Kidney (tissue), 22 donors: ENCODE measurements at places on chromosomes 12 and 14. TPM values are rescaled to one million over a fixed set of nuclear protein-coding genes. Genes with fewer than 3 reads are reported as not detected.

DNA sequence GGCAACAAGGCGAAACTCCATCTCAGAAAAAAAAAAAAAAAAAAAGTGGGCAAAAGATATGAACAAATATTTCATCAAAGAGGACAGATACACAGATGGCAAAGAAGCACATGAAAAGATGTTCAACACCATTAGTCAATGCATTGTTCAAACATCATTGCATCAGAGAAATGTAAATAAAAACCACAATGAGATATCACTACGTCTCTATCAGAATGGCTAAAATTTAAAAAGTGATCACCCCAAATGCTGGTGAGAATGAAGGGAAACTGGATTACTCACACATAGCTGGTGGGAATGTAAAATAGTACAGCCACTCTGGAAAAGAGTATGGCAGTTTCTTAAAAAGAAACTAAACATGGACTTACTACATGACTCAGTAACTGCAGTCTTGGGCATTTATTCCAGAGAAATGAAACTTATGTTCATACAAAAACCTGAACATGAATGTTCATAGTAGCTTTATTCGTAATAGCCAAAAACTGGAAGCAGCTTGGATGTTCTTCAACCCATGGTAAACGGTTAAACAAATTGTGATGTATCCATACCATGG is 3.6 kb downstream of the L2HGDH start:
- no peaks in the 10 kb centered on the region for H3K27me3 ChIP-seq
- H3K4me1 ChIP-seq = peaks cover 10% of the 10 kb centered on the region
- H3K4me3 ChIP-seq = no peak overlapping the region
- H3K36me3 ChIP-seq = no peaks in the 10 kb centered on the region

DNA sequence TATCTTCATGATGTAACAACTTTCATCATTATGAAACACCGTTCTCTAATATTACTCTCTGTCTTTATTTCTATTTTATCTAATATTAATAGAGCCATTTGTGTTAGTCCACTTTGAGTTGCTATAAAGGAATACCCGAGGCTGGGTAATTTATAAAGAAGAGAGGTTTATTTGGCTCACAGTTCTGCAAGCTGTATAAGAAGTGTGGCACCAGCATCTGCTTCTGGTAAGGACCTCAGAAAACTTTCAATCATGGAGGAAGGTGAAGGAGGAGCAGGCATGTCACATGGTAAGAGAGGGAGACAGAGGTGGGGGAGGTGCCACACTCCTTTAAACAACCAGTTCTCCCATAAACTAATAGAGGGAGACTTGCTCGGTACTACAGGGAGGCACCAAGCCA is 25.1 kb downstream of the BORCS5 start:
- DNase-seq = no peak
- no peak overlapping the region for H3K4me3 ChIP-seq
- no peaks in the 10 kb centered on the region for H3K27me3 ChIP-seq
- H3K36me3 ChIP-seq = no peaks in the 10 kb centered on the region
- no peak overlapping the region for H3K27ac ChIP-seq

CLEC4C gene
- not detected for total RNA-seq

MMP19 gene
- total RNA-seq = 8.8 TPM

GRCh38 chr12:70706611-70707010 is 69.4 kb upstream of the PTPRB start:
- H3K36me3 ChIP-seq = no peaks in the 10 kb centered on the region
- H3K4me3 ChIP-seq = no peak overlapping the region
- no peak overlapping the region for H3K27ac ChIP-seq
- no peak for DNase-seq

- H3K27ac ChIP-seq = no peak overlapping the region
- H3K36me3 ChIP-seq = no peaks in the 10 kb centered on the region
- no peaks in the 10 kb centered on the region for H3K27me3 ChIP-seq
- no peak for DNase-seq
- H3K4me1 ChIP-seq = peaks cover 1% of the 10 kb centered on the region
Measured at GRCh38 chr12:51890133-51890464, 2.2 kb downstream of the ANKRD33 start.

CISTR gene
- total RNA-seq = not detected

AMIGO2 gene
- total RNA-seq = 8.7 TPM

DNA sequence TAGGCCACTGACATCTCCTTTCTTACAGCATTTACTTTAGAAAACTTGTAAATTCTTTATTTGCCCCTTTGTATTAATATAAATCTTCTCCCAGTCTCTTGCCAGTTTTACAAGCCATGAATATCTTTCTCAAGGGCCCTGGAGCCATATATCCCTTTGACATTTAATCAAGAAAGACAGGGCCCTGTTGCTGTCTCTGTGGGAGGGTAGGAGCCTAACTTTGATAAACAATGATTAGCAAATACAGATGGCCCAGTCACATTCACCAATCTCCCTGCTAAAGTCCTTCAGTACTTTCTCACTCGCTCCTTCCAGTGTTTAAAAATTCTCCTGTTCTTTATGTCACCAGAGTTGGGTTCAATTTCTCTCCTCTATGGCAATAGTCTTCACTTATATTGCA is 479.8 kb upstream of the USP15 start:
- no peak overlapping the region for H3K27ac ChIP-seq
- no peaks in the 10 kb centered on the region for H3K4me1 ChIP-seq
- H3K4me3 ChIP-seq = no peak overlapping the region
- H3K36me3 ChIP-seq = no peaks in the 10 kb centered on the region

RPGRIP1 gene
- total RNA-seq = 0.47 TPM

DNA sequence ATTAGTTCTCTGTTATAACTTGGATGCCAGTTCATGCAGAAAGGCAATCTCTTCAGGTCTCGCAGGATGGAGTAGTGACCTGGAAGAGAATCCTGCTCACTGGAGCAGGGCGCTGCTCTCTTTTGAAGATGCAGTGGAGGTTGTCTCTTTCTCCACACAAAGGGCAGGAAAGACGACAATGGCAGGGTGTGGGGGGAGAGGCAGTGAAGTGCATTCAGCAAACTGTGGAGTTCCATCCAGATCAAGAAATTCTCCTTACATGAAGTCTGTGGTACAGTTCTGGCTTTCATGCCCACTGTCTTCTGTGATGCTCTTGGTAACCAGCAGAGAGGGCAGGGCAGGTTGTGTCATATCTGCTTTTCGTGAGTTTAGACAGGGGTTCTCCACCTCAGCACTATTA is 6.6 kb upstream of the PPP2R5C start:
- peaks cover 3% of the 10 kb centered on the region for H3K27me3 ChIP-seq
- H3K4me3 ChIP-seq = no peak overlapping the region
- H3K36me3 ChIP-seq = no peaks in the 10 kb centered on the region
- H3K4me1 ChIP-seq = no peaks in the 10 kb centered on the region

- no peaks in the 10 kb centered on the region for H3K36me3 ChIP-seq
- no peaks in the 10 kb centered on the region for H3K4me1 ChIP-seq
- no peak overlapping the region for H3K4me3 ChIP-seq
- H3K27me3 ChIP-seq = no peaks in the 10 kb centered on the region
- no peak overlapping the region for H3K27ac ChIP-seq
Measured at GRCh38 chr12:51364001-51364400, 17.5 kb upstream of the CELA1 start.

OR6C4 gene
- total RNA-seq = not detected

KLRF2 gene
- not detected for total RNA-seq

- no peak for DNase-seq
- no peak overlapping the region for H3K27ac ChIP-seq
- H3K4me3 ChIP-seq = no peak overlapping the region
- no peaks in the 10 kb centered on the region for H3K27me3 ChIP-seq
Measured at GRCh38 chr12:4241592-4241991, 32.0 kb upstream of the CCND2 start.

GRCh38 chr12:14417715-14418114 is 52.2 kb downstream of the ATF7IP start:
- no peaks in the 10 kb centered on the region for H3K4me1 ChIP-seq
- no peak for DNase-seq
- peaks cover 3% of the 10 kb centered on the region for H3K36me3 ChIP-seq
- H3K4me3 ChIP-seq = no peak overlapping the region
- no peaks in the 10 kb centered on the region for H3K27me3 ChIP-seq

DNA sequence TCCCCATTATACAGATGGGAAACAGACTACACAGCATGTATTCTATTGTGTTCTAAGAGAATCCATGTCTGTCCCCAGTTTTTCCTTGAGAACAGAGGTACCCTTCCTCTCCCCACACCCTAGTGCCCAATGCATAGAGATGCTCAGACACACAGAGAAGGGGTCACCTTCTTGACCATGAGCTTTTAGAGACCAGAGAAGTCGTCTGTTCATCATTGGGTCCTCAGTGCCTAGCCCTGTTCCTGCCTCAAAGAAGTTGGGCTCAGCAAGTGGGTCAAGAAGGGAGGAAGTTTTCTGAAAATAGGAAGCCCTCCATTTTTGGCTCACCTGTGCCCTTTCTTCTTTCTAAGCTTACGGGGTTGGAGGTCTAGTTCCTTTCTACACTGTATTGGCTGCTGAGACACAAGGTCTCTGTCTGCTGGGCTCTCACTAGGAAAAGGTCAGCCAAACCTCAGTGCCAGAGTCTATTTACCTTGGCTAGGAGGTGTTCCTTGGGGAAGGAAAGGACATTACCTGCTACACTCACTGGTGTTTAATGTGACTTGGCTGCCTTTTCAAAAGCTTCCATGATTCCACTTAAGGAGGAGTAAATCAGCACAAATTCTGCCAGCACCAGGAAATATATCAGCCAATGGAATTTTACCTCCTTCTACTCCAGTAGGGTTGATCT is 198.5 kb upstream of the PWP1 start:
- no peaks in the 10 kb centered on the region for H3K27me3 ChIP-seq
- H3K4me1 ChIP-seq = no peaks in the 10 kb centered on the region
- no peak overlapping the region for H3K27ac ChIP-seq
- H3K36me3 ChIP-seq = no peaks in the 10 kb centered on the region
- H3K4me3 ChIP-seq = no peak overlapping the region
- no peak for DNase-seq

DNA sequence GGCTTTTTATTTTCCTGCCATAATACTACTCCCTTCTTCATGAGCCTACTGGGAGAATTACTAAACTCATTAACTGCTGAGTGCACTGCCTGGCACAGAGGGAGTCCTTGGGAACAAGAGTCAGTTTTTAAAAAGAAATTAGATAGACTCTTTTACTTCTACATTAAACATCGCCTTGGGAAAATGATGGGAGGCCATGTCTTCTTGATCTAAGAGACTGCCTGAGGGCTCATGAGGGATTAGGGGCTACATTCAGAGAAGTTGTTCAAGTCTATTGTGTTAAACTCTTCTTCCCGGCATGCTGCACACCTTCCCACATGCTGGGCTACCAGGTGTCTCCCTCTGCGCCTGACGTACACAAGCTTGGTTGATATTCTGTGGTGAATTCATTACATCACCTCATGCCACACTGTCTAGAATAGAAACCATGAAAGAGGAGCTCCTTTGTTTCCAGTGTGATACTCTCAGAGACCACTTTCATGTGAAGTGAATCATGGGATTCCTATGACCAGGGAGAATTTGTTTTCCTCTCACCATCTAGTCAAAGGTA is 1422.3 kb downstream of the AACS start:
- H3K4me3 ChIP-seq = no peak overlapping the region
- no peaks in the 10 kb centered on the region for H3K27me3 ChIP-seq
- no peak overlapping the region for H3K27ac ChIP-seq
- H3K4me1 ChIP-seq = no peaks in the 10 kb centered on the region

GRCh38 chr14:100609331-100609870 is 22.2 kb upstream of the BEGAIN start:
- H3K27ac ChIP-seq = no peak overlapping the region
- no peak overlapping the region for H3K4me3 ChIP-seq

DNA sequence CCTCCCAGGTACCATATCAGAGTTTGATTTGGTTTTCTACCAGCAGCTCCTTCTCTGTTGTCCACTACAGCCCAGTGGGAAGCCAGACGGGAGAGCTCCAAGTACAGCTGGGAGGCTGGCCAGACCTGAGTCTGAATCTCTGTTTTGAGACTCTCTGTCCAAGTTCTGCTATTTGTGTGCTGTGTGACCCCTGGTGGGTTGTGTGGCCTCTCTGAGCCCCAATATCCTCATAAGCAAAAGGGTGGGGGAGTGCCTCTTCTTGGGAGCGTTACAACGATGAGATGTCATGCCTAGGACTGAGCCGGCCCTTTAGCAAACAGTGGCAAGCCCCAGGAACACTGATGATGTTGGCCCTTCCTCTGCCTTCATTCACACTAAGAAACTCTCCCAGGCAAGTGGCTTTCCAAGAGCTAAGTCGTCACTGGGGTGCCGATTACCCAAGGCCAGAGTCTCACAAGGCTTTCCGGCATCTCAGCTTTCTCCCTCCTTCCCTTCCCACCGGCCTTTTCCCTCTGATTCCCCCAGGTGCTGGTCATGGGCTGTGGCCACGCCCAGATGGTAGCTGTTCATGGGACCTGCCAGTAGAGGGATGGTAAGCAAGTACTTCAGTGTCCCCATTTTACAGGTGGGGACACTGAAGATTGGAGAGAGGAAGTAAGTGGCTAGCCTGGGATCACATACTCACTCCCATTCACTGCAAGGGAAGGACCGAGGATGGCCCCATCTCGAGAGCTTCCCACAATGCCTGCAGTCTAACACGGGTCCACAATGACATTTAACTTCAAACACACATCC is 47.7 kb downstream of the BCL11B start:
- H3K4me3 ChIP-seq = no peak overlapping the region
- no peaks in the 10 kb centered on the region for H3K4me1 ChIP-seq
- no peak for DNase-seq
- no peak overlapping the region for H3K27ac ChIP-seq

DNA sequence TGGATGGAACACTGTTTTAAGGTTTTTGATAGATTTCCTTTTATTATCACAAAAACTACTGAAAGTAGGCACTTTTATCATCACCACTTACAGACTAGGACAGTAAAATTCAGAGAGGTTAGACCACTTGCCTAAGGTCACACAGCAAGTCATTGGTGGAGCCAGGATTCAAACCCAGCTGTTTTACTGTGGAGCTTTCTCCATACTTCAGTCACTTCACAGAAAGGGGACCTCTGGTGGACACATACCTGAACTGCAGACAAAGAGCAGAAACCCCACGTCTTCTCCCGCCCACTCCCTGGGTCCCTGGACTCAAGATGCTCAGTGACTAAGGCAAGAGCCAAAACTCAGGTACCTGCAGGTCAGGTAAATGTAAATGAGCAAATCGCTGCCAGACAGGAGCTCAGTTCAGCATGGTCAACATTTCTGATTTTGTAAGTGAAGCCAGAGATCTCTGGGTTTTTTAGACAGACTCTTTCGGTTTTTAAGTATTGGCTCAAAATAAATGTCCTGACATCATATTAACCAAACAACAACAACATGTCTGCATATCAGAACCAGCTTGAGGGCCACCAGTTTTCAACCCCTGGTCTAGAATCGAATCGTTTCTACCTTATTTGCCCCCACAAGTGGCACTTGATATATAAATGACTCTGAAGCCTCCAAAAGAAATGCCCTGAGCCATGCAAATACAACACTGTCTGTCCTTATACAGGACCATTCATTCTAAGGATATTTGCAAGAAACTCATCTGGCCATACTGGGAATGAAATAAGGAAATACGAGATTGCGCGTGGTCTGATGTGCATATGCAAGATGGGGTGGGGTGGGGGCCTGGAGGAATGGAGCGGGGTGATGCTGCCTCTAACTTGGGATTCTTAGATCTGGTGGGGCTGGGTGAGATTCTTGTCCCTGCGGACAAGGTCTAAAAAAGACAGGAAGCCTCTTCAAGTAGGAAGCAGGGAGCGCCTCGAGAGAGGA is 110.9 kb downstream of the KSR2 start:
- no peaks in the 10 kb centered on the region for H3K4me1 ChIP-seq
- no peak for DNase-seq
- no peak overlapping the region for H3K4me3 ChIP-seq
